ENCODE measurements at places on chromosomes 4 and X.

DNA sequence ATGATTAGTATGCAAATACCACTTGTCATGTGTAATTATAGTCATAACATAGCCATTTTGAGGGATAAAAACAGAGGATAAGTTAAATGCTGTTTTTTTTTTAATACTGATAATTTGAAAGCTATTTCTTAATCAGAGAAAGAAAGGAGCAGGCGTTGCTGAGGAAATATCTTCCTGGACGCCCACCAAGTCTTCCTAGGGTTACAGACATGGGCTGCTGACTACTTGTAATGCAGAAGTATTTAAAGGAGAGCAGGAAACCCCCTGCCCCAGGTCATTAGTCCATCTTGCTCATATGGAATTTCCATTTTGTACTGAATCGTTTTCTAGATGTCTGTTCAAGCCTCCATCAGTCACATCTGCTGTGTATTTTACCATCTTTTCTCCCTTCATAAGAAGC is 176.2 kb downstream of the ADGRL3 start:
- no peak for DNase-seq

GRCh38 chr4:111959222-111959621 is 186.0 kb upstream of the FAM241A start:
- DNase-seq: no peak

- DNase-seq: no peak
Measured at GRCh38 chrX:88170553-88170952, 576.5 kb upstream of the CPXCR1 start.

- DNase-seq: no peak
Measured at GRCh38 chr4:48766131-48766792, 13.8 kb downstream of the FRYL start.
